ENCODE measurements at places on chromosomes 2 and 18.

GRCh38 chr2:160429248-160430000, 64.2 kb downstream of the RBMS1 start:
- DNase-seq, result no peak

GRCh38 chr18:35861367-35862118, 110.9 kb upstream of the RMP24 start:
- no peak for DNase-seq

GRCh38 chr18:37330173-37330572, 235.4 kb downstream of the CELF4 start:
- DNase-seq, result no peak

- no peak for DNase-seq
Observed at GRCh38 chr2:137981112-137981656, 16.9 kb downstream of the HNMT start.

DNA sequence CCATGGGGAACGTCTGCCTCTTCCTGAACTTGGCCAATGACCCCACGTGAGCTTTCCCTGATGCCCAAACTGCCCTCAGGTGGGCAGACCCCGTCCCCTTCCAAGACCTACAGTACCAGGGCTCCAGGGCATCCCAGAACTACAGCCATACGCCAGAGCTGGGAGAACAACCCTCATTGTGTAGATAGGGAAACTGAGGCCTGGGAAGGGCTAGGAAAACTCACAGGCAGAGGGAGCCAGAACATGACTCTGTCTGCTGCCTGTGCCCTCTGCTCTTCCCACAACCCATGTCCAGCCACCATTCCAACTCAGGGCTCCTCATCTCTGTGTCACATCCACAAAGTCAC, 16.8 kb upstream of the ANKRD53 start:
- DNase-seq, result no peak

GRCh38 chr18:10008006-10008647, 94.3 kb downstream of the VAPA start:
- no peak for DNase-seq

DNA sequence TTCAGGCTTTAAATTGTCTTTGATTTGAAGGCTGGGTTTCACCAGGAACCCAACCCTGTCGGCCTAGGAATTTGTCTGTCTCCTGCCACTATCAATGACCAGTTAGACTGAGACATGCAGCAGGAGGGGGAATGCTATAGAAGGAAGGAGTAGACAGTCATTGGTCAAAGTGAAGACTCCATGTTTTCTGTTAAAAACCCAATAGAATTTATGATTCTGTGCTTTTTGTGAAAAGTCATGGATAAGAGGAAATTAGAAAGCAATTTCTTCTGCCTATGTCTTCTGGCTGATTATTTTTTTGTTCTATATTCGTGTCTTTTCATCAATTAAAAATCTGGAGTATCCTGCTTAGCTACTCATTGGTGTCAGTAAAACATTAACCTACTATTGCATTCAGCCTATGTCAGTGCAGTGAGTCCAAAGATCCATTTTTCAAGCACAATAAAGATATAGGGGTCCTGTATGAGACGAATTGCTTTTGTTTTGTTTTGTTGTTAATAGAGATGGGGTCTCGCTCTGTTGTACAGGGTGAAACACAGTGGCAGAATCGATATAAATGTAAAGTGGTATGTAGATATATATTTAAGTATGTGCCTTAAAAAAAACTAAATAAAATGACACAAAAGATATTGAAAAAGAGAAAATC, 7.9 kb upstream of the KYNU start:
- DNase-seq, result no peak

- no peak for DNase-seq
Observed at GRCh38 chr18:37532917-37533316, 32.7 kb downstream of the CELF4 start.

GRCh38 chr18:1270081-1270480, 365.4 kb downstream of the ADCYAP1 start:
- DNase-seq, result no peak

DNA sequence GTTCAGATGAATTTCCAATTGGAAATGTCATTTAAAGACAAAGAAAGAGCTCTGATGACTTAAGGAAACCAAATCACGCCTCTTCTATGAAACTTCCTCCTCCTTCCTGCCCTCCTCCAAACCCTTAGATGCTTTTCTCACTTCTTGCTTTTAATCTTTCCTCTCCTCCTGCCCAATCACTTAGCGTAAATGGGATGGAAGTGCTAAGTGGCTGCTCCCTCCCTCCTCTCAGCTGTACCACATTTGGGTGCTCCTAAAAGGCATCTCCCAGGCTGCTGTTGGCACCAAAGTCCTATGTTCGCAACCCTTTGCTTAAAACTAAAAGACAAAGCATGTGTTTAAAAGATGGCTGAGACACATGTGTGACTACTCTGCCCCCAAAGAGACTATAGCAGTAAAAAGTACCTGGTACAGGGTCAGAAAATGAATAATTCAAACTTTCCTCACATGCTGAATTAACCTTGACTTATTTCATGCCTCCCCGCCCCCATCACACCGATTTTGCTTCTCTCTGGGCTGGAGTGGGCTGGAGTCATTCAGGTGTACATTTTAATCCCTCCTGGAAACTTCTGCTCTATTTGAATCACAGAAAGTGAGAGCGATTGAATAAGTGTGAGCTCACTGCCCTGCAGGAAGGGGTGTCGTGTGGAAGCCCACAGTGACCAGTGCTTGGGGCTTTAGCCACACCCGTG, 59.2 kb upstream of the KLF7 start:
- no peak for DNase-seq

- DNase-seq, result no peak
Observed at GRCh38 chr18:79917169-79917852, 34.1 kb downstream of the SLC66A2 start.

DNA sequence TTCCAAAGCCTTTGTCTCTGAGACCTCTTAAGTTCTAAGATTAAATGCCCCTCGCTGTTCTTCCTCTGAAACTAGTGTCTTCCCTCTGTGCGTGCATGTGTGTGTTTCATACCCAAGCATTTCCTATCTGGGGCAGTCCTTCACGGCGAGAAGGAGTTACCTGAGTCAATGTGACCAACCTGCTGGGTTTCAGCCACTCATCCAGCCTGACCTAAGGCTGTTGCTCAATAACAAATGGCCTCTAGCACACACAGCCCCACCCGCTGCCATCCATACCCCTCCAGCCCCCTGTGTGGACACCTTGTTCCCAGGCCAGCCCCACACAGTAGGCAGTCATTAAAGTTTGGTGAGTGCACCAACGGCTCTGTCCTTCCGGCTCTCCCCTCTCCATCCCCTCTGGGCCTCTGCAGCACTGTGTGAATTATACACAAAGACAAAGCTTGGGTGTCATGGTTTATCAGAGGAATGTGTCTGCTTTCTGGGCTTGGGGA, 53.8 kb upstream of the FOSL2 start:
- DNase-seq, result no peak

- no peak for DNase-seq
Observed at GRCh38 chr18:60892441-60892840, 440.8 kb upstream of the CDH20 start.

GRCh38 chr2:17658251-17658843, 95.3 kb downstream of the SMC6 start:
- DNase-seq, result no peak

GRCh38 chr18:7637269-7637668, 70.2 kb downstream of the PTPRM start:
- DNase-seq, result no peak

DNA sequence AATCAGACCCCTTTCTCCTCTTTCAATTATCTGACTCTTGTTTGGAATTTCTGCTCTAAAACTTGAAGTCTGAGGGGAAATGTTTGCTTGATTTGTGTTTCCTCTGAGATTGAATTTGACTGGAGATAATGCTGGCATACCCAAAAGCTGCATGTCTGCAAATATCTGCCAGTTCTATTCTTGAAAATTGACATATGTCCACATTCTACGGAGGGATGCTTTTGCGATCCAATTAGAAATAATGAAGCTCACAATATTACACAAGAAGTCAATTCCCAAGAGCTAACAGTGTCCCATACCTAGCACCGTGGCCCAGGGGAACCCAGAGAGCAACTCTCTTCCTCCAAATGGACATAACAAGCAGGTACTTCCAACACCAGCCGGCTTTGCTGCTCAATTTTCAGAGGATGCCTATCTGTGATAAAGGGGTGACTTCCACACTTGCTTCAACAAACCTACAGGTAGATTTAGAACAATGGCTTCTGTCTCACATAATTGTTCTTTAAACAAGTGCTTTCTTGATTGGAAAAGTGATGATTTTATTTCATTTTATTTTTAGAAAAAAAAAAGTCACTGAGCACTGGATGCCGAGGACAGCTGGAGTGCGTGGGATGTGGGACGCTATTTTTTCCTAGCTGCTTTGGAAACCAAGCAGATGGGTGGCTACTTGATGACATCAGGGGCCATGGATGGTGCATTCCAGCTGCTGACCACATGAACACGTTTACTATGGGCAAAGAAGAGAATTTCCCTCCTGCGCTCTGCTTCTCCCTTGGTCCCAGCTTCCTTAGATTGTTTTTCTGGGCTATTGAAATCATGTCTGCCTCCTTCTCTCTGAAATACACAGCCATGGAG, 488.9 kb downstream of the RNF144A start:
- DNase-seq, result no peak

DNA sequence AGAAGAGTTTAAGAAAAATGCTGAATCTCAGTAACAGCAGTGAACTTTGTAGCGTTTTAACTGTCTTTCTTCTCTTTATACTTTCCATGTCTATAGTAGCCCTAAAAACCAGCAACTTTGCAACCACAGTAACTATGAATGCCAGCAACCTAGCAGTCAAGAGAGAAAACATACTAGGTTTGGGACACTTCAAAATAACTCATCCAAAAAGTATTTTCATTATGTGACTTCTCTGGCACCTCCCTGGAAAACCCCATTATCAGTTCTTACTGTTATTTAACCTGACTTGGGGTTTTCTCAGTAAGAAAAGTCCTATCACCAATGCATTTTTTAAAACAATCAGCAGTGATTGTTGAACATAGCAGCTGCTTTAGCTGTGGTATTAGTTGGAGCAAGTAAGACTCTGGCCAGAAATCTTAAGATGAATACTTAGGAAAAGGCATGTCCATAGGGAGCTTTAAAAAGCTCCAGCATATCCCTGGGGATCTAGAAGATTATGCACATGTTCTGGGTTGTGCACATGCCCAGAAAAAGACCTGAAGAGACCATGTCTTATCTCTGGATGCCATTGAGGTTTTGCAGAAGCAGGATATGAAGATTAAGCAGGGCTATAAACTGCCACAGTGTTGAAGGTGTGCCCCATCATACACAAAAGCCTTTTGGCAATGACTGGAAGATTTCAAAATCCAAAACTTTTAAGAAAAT, 411.3 kb downstream of the CMPK2 start:
- no peak for DNase-seq

DNA sequence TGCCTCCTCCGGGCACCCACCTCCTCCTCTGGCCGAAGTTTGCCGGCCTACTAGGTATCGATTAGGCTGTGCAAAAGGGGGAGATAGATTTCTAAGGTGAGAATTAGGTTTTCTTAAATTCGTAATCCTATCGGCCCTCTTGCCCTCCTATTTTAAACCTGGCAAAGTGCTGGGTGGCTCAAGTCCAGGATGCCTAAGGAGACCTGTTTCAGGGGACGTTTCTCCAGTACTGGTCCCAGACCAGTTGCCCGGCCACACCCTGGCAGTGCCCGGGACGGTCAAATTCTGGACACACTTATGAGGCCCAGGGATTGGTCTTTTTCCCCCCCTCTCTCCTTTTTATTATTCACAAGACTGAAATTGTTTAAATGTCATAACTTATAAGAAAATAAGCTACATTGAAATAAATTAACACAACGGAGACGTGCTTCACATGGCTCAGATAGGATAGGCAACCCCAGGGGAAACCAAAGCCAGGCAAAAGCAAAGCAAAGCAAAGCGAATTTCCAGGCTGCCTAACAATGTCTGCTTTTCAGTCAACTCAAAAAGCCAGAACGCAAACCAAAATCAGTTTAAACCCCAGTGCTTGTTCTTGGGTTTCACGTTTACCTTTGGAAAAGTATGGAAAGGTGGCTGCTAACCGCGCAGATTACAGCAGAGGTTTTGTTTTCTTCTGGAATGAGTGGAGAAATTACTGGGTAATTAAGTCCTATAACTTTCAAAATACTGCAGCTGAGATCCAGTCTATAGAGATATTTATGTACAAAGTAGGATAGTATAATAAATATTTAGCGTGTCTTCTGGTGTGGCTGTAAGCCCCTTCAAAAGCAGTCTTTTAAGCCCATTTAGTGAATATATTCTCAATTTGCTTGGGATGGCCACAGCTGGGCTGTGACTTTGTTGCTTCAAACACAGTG, 3.0 kb downstream of the GBX2 start:
- DNase-seq, result no peak

GRCh38 chr18:29496152-29496680, 1319.3 kb upstream of the CDH2 start:
- DNase-seq, result no peak

DNA sequence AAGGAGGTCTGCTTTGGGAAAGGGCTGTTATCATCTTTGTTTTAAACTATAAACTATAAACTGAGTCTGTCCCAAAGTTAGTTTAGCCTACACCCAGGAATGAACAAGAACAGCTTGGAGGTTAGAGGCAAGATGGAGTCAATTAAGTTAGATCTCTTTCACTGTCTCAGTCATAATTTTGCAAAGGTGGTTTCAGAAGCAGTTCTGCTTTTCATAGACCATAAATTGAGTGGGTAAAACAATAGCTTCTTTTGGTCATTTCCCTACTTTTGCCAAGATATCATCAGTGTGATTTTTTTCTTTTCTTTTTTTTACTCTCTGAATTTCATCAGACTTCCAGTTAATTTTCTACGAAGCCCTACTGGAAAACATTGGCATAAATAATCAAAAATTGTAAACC, 117.0 kb downstream of the AP1S3 start:
- DNase-seq, result no peak

- DNase-seq, result no peak
Observed at GRCh38 chr2:159736048-159736447, 23.7 kb downstream of the MARCHF7 start.

DNA sequence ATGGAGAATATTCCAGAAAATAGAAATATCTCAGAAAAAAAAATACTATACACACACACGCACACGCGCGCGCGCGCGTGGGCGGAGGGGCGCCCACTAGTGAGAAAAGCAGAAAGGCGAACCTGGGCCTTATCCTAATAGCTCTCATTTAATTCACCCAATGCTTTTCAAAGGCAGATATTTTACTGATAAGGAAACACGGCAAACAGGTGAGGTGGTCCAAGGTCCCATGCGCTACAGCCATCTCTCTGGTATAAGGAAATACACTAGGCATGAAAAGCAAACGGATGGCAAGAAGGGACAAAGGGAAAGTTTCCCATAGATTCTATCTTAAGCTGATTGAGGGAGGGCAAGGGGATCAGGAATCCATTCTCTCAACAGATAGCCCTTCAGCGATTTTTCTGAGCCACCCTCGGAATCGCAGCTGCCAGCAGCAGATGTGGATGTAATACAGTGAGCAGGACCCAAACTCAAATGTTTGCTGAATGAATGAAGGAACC, 136.7 kb downstream of the TMEM247 start:
- no peak for DNase-seq

DNA sequence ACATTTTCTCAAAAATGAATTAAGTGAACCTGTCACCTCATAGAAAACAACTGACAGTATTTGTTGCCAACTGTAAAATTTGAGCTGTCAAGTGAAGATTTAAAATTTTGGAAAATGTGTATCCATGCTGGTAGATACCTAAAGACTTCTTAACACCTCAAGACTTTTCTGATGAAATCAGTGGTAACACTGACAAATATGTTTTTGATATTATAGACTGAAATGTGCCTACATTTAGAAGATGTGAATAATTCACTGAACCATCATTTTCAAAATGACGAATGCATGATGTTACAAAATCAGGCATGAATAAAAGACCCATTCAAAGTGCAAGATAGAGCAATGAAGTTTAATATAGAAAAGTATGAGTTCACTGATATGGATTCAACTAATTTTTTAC, 51.5 kb upstream of the ASPRV1 start:
- no peak for DNase-seq

GRCh38 chr2:158963071-158963470, 5.4 kb upstream of the TANC1 start:
- no peak for DNase-seq
